Chondrocyte (in vitro differentiated cells): ENCODE measurements at places on chromosomes 4 and X. TPM values are rescaled to one million over a fixed set of nuclear protein-coding genes. Genes with fewer than 3 reads are reported as not detected.

Gene ATP2B3
- 0.17 to 0.46 TPM (median 0.37 TPM) in 3 replicates for total RNA-seq

GRCh38 chr4:120703908-120704307 lies 218.6 kb downstream of the PRDM5 start:
- no peaks in the 10 kb centered on the region for H3K27me3 ChIP-seq
- H3K27ac ChIP-seq: no peak overlapping the region
- DNase-seq: no peak
- no peak overlapping the region for H3K4me3 ChIP-seq
- H3K36me3 ChIP-seq: peaks cover 5% of the 10 kb centered on the region
- no peaks in the 10 kb centered on the region for H3K4me1 ChIP-seq

Gene F11
- total RNA-seq: not detected in 3 replicates

- DNase-seq: no peak
- no peaks in the 10 kb centered on the region for H3K36me3 ChIP-seq
- H3K4me3 ChIP-seq: no peak overlapping the region
- H3K4me1 ChIP-seq: no peaks in the 10 kb centered on the region
- no peak overlapping the region for H3K27ac ChIP-seq
- peaks cover 3% of the 10 kb centered on the region for H3K27me3 ChIP-seq
Observed at GRCh38 chr4:85430697-85431096, 44.3 kb upstream of the ARHGAP24 start.

Gene CHM
- total RNA-seq: 55.1 to 58.2 TPM (median 55.1 TPM) in 3 replicates

DNA sequence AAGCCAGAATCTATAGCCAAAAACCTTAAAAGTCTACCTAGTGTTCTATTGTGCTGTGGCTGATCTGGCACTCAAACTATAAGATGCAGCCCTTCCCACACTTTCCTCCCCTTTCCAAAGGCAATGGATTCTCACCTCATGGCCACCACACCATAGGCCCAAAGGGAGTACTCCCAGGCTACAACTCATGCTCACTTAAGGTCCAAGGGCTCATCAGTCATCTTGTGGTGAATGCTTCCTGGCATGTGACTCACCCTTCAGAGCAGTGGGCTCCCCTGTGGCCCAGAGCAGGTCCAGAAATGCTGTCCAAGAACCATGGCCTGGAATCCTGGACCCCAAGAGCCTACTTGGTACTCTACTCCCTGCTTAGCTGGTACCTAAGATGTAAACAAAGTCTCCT lies 181.0 kb downstream of the CHRDL1 start:
- peaks cover 2% of the 10 kb centered on the region for H3K27me3 ChIP-seq
- no peak overlapping the region for H3K27ac ChIP-seq
- DNase-seq: no peak
- no peaks in the 10 kb centered on the region for H3K4me1 ChIP-seq

GRCh38 chr4:101009471-101009870 lies 337.9 kb downstream of the PPP3CA start:
- no peak overlapping the region for H3K27ac ChIP-seq
- DNase-seq: no peak
- H3K4me1 ChIP-seq: peaks cover 30% of the 10 kb centered on the region
- H3K27me3 ChIP-seq: no peaks in the 10 kb centered on the region
- no peak overlapping the region for H3K4me3 ChIP-seq
